Adipose tissue (tissue), 3 donors: ENCODE measurements at places on chromosomes 4 and X. TPM values are rescaled to one million over a fixed set of nuclear protein-coding genes. Genes with fewer than 3 reads are reported as not detected.

TMEM255A gene
- 1.1 TPM for polyA plus RNA-seq

XKRX gene
- polyA plus RNA-seq, result 0.06 TPM

WDR13 gene
- 143 TPM for polyA plus RNA-seq

VEGFD gene
- polyA plus RNA-seq, result 0.46 TPM

NPFFR2 gene
- not detected for polyA plus RNA-seq

XPNPEP2 gene
- 6.4 TPM for polyA plus RNA-seq

DRD5 gene
- 0.03 TPM for polyA plus RNA-seq

SORBS2 gene
- polyA plus RNA-seq, result 18.7 TPM

ARHGAP6 gene
- 7.8 TPM for polyA plus RNA-seq

AR gene
- polyA plus RNA-seq, result 5.3 TPM

GRIA2 gene
- 0.04 TPM for polyA plus RNA-seq

DDX53 gene
- polyA plus RNA-seq, result not detected

RRH gene
- not detected for polyA plus RNA-seq

GLRB gene
- 5.2 TPM for polyA plus RNA-seq

GAB3 gene
- 2.9 TPM for polyA plus RNA-seq

JCHAIN gene
- 2.9 TPM for polyA plus RNA-seq

ARMCX5 gene
- polyA plus RNA-seq, result 6.4 TPM

IL15 gene
- 8.7 TPM for polyA plus RNA-seq

HTRA3 gene
- 41.8 TPM for polyA plus RNA-seq

MTTP gene
- not detected for polyA plus RNA-seq

MAB21L2 gene
- 0.20 TPM for polyA plus RNA-seq

UBA6 gene
- polyA plus RNA-seq, result 3.2 TPM

MAP3K15 gene
- polyA plus RNA-seq, result 0.40 TPM

MAGEB2 gene
- polyA plus RNA-seq, result not detected

NDST3 gene
- 0.11 TPM for polyA plus RNA-seq

ATP8A1 gene
- polyA plus RNA-seq, result 6.3 TPM

LRCH2 gene
- 2.7 TPM for polyA plus RNA-seq

FAT1 gene
- polyA plus RNA-seq, result 39.9 TPM

TRIM2 gene
- polyA plus RNA-seq, result 13.5 TPM

SPANXA2 gene
- not detected for polyA plus RNA-seq

TEC gene
- 1.5 TPM for polyA plus RNA-seq

HELT gene
- polyA plus RNA-seq, result not detected

AVPR2 gene
- 5.9 TPM for polyA plus RNA-seq

CXXC4 gene
- polyA plus RNA-seq, result 0.34 TPM

SLC34A2 gene
- polyA plus RNA-seq, result 2.6 TPM

CLTRN gene
- polyA plus RNA-seq, result 0.51 TPM

CFAP47 gene
- polyA plus RNA-seq, result not detected

CRMP1 gene
- polyA plus RNA-seq, result 0.70 TPM

SERTM2 gene
- polyA plus RNA-seq, result not detected

ADH4 gene
- polyA plus RNA-seq, result 5.4 TPM

ENPEP gene
- polyA plus RNA-seq, result 17.8 TPM

SRPK3 gene
- polyA plus RNA-seq, result 0.30 TPM

ZNF711 gene
- polyA plus RNA-seq, result 1.1 TPM

NEUROG2 gene
- not detected for polyA plus RNA-seq

CXCL3 gene
- 4.4 TPM for polyA plus RNA-seq

RHOXF2B gene
- polyA plus RNA-seq, result not detected

FGD1 gene
- 1.3 TPM for polyA plus RNA-seq

DCLK2 gene
- 3.7 TPM for polyA plus RNA-seq

GSX2 gene
- not detected for polyA plus RNA-seq

PDCL2 gene
- polyA plus RNA-seq, result not detected
